ENCODE measurements at places on chromosomes 1 and 21. TPM values are rescaled to one million over a fixed set of nuclear protein-coding genes. Genes with fewer than 3 reads are reported as not detected.

GRCh38 chr1:202349206-202349928 is 868 bp downstream of the PPP1R12B start:
- DNase-seq = peak; percentile 2

DNA sequence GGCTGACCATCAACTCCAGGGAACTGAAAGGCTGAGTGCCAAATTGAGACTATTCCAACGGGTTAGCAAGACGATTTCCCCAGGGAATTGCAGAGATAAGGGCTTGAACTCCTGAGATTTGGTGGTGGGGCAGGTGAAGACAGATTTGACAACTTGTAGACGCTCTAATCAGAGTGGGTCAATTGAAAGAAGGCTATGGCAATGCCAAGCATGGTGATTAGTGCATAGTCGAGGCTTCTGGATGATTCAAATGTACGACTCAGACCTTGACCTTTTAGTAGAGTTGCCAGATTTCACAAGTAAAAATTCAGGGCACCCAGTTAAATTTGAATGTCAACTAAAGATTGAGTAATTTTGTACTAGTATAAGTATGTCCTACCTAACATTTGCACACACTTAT is 302.1 kb upstream of the SPAG17 start:
- DNase-seq = no peak

DNA sequence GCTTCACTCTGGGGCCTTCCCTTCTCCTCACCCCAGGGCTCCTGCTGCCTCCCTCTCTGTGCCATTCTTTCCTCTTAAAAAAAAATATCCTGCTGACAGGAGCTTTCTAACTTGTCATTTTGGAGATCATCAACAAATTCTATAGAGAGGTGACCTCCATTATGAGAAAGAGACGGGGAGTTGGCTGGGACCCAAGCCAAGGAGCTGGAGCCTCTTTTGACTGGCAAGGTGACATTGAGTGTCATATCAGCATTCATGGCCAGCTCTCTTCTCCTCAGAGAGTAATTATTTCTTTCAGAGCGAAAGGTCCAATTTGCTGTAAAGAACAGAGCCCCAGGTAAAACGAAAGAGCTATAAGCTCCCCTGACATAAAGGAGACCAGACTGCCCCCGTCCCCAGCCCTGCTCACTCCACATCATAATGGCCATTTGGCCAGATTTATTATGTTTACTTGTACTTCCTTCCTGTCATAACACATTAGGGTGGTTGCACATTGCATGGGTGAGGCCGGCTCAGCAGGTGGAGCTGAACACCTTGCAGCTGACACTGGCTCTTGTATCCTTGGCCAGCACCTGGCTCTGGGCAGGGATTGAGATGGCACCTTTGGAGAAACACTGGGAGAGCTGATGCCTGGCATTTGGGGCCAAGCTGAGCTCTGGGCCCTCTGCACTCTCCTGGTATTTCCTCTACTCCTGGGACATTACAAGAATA is 404.0 kb upstream of the VAMP3 start:
- no peak for DNase-seq

DNA sequence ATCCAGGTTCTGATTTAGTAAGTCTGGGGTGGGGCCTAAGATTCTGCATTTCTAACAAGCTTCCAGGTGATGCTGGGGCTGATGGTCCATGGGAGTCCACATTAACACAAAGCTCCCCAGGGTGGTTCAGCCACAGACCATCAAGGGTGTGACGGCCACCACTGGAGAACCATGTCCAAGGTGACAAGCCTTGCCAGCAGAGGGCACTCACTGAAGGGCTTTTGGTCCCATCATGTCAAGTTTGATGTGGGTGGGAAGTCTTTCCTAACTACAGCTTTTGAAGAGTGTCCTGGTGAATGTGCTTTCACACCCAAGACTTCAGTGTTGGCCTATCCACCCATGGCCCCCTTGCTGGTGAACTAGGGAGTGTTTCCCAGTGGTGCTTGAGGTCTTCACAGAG is 67.1 kb downstream of the UBE2T start:
- DNase-seq = peak; percentile 51

GRCh38 chr1:72938408-72938807 is 656.1 kb upstream of the NEGR1 start:
- no peak for DNase-seq

DNA sequence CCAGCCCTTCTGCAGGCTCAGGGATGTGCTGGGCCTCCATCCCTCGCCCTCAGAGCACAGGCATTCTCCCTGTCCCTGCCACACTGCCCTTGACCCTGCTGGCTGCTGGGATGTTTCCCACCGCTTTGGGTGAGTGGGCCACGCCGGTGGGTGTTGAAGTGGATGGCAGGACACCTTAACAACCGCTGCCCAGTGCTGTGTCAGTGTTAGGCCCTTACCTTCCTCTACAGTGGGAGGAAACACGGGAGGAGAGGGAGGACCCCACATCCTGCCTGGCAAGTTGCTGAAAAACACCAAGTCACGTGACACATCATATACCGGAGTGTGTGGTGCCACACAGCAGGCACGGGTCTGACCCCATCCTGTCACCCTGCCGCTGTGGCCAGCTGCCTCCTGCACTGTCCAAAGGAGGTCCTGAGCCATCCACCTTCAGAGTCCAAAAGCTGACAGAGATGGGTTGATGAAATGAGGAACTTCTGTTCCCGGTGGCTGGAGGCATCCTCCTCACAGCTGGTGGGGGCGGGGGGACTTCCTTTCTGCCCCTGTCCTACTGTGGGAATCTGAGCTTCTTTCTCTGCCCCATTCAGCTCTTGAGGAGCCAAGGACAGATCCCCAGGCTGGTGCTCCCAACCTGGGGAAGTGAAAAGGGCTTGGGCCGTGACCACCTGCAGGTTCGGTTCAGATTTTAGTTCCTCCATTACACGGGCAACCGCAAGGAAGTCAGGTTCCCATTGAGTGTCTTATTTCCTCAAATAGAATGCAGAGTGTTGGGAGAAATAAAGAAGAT is 3.2 kb upstream of the THEMIS2 start:
- no peak for DNase-seq

DNA sequence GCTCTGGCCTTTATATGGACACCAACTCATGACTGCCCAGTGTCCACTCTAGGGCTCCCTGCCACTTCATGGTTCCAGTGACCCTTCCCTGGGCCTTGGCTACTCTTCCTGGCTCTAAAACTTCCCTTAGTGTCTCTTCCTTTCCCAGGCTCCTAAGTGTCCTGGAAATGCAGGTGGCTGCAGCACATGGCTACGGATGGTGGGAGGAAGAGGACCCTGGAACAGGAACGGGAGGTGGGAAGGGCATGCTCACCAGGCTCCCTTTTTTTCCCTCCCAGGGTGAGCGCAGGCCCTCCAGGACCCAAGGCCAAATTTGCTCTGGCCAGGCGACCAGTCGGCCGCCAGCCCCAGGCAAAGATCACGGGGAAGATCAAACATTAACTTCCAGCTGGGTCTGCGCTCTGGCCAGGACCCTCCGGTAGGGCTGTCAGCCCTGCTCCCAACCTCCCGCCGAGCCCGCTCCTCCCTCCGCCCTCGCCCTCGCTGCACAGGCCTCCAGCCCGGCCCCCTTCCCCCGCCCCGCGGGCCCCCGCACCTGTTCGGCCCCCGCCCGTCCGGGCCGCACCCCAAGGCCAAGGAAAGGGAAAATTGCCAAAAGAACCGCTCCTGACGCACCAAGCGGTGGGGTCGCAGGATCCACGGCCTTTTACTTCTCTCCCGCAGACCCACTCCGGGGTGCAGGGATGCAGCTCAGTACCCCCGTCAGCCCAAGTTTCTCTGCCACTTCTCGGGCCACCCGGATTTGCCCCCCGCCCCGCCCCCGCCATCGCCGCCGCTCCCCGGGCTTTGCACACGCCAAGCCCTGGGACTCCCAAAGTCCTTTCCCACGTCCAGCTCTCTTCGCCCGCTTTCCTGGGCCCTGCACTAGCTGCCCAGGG is 894 bp downstream of the TCEA3 start:
- peak; percentile 39 for DNase-seq

DNA sequence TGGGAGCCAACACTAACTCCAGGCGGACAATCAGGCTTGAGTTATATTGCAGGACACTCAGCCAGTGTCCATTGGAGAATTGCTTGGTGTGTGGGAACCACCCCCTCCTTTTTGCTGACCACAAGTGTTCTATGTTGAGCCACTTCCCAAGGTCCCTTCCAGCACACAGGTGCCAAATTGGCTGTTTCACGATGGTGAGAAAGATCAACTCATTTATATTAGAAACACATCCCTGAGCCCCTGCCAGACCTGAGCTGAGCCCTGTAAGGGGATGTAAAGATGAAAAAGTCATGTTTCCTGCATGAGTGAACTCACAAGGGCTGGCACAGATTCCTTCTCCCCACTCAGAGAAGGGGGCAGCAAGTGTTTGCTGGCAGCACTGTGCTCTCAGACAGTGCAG is 96.5 kb downstream of the KCNN3 start:
- DNase-seq = no peak

DNA sequence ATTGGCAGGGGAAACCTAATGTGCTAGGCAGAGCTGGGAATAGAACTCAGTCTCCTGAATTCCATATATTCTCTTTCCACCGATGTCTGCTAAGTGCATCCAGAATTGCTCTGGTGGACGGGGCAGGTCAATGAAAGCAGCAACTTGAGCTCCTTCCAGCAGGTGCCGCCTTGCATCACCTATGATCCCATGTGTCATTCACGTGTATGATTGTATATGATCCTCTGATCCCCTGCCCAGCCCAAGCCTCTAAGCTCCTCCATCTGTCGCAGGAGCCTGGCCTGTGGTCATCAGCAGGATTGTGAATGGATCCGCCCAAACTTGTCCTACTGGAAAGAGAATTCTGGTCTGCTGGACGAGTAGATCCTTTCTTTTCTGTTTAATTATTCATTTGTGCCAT is 13.1 kb downstream of the ACTA1 start:
- DNase-seq = peak; percentile 31

DNA sequence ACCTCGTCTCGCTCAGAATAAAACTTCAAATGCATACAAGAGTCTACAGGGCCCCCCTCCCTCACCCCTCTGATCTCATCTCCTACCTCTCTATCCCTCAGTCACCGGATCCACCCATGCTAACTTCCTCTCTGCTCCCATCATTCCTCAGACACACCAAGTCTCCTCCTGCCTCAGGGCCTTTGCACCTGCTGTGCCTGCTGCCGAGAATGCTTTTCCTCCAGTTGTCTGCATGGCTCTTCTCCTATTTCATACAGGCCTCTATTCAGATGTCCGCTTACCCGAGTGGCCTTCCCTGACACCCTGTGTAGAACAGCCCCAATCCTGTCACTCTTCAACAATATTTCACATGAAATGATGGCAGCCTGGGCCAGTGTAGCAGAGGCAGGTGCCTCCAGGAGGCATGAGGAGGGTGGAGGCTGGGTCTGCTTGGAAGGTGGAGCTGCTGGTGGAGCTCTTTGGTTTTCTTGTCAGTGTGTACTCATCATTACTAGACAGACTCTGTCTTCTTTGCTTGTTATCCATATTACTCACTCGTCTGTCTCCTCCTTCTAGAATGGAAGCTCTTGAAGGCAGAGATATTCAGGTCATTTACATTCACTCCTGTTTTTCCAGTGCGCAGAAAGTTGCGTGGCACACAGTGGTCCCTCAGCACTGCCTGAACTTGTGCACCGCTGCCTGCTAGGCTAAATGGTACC is 4.2 kb downstream of the SH2D2A start:
- peak; percentile 30 for DNase-seq

- DNase-seq = no peak
Measured at GRCh38 chr1:114764689-114765088, 6.9 kb upstream of the CSDE1 start.

DNA sequence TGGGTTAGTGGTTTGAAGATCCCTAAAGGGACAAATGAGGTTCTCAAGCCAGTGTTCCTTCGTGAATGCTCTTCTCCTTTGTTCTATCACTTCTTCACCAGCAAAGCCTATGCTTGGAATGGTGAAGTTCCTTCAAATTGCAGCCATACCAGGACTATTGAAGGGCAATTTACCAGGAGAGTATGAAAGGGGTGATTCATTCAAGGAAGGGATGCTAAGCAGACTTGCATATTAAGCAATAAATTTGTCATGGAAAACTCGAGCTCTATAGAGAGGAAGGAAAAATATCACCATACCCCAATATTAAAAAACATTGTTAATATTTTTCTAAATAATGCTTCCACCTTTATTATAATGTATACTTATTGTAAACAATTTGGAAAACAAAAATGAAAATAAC is 9.3 kb upstream of the TSNAX start:
- DNase-seq = no peak

GRCh38 chr1:43065191-43065590 is 106.5 kb upstream of the SLC2A1 start:
- DNase-seq = no peak

- DNase-seq = peak; percentile 91
Measured at GRCh38 chr21:38289705-38290485, 33.1 kb downstream of the KCNJ15 start.

- DNase-seq = no peak
Measured at GRCh38 chr1:119336848-119337247, 31.7 kb upstream of the HAO2 start.

DNA sequence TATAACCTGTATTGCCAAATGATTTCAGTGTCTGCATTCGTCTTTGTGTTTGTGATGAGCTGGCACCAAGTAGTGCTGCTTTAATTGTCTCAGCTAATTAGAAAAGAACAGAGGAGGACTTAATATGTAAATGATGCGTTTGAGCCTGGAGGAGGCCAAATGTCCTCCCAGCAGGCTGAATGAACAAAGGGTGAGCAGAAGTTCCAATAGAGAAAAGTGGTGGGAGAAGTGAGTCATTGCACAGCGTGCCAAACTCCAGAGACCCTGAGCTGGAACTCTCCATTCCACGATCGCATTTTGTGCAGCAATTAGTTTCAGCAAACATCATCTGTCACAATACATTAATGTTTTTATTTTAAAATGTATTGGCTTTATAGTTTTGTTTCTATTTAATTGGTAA is 17.9 kb downstream of the ETV3L start:
- no peak for DNase-seq

- DNase-seq = peak; percentile 44
Measured at GRCh38 chr1:112444269-112444668, 48.3 kb downstream of the CTTNBP2NL start.

DNA sequence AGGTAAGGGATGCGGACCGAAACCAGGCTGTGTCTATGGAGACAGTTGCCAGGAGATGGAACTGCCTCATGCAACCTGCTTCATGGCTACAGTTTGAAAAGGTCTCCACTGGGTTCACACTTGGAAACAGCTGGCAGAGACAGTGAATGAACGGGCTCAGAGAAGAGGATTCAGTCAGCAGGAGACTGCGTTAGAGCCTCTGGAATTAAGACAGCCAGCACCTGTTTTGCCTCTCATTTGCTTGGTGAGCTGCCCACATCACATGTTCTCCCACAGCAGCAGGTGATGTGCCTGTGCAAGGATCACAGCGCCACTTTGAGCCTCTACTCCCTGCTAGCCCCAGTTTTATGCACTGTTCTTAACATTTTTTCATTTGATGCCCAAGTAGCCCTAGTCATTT is 321.0 kb downstream of the PLPP3 start:
- no peak for DNase-seq

Gene ADORA1
- total RNA-seq = 1.4 TPM

Gene NKAIN1
- 0.18 TPM for total RNA-seq

Gene AGPAT3
- 91.9 TPM for total RNA-seq

Gene DYNLT4
- total RNA-seq = 2.0 TPM

Gene PDZK1IP1
- total RNA-seq = not detected

Gene RGS1
- not detected for total RNA-seq

Gene TSPAN2
- 1.3 TPM for total RNA-seq

Measured in PC-3 (cell line).